Colonic mucosa (tissue), 4 donors: ENCODE measurements at places on chromosomes 6 and 20. TPM values are rescaled to one million over a fixed set of nuclear protein-coding genes. Genes with fewer than 3 reads are reported as not detected.
A peak's percentile ranks its signal among the peaks of the same experiment; 100 is the strongest.

DNA sequence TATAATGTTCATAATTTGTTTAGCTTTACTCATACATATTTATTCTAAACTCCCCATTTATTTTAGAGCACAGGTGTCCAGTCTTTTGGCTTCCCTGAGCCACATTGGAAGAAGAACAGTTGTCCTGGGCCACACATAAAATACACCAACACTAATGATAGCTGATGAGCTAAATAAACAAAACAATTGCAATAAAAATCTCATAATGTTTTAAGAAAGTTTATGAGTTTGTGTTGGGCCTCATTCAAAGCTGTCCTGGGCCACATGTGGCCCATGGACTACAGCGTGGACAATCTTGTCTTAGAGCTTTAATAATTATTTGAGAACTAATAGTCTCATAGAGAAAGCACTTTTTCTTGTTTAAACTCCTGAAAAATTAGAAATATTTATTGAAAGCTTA lies 131.3 kb downstream of the MYO6 start:
- no peaks in the 10 kb centered on the region for H3K27me3 ChIP-seq
- H3K4me1 ChIP-seq = no peaks in the 10 kb centered on the region
- DNase-seq = no peak
- H3K36me3 ChIP-seq = no peaks in the 10 kb centered on the region

DNA sequence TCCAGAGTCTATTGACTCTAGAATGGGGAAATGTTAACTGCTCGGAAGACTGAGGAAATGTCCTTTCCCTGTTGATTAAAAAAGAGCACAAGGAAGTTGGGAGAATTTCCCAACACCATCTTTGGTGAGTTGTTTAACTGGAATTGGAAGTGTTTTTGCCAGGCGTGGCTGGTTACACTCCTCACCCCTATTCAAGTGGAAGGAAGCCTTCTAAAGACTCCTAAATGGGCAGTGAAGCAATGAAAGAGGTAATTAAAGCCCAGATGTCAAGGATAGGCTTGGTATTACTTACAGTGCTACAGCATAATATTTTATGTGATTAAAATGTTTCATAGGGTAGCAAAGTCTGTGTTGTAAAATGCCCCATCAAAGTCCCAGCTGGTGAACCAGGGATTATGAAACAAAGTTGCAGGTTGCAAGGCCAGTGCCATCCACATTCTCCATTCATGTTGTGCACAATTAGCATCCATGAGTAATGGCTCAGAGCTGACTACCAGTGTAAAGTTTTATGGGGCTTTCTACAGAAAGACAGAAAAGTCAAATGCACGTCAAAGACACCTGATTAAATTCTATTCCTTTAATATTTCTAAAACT lies 52.6 kb downstream of the BTBD3 start:
- H3K27ac ChIP-seq = no peak overlapping the region
- H3K27me3 ChIP-seq = no peaks in the 10 kb centered on the region
- no peaks in the 10 kb centered on the region for H3K36me3 ChIP-seq
- H3K4me3 ChIP-seq = no peak overlapping the region

DNA sequence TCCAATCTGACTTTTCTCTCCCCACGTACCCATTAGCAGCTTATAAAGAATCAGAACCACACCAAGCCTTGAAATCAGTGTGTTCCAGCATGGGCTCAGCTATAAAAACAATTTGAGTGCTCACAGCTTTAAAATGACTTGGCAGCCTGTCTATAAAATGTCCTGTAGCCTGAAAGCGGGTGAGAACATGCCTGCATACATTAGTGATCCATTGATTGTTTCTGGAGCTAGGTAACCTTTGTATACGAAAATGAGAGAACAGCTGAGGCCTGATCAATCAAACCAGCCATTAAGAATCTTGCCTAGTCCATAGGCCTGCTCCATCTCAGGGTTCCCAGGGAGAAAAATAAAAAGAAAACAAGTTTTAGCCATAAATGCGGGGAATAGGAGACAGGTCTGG lies 245.8 kb upstream of the SULF2 start:
- no peak for DNase-seq
- H3K4me1 ChIP-seq = no peaks in the 10 kb centered on the region
- H3K27me3 ChIP-seq = no peaks in the 10 kb centered on the region
- H3K27ac ChIP-seq = no peak overlapping the region

GRCh38 chr6:163301726-163302635 lies 112.5 kb upstream of the QKI start:
- H3K36me3 ChIP-seq = no peaks in the 10 kb centered on the region
- no peaks in the 10 kb centered on the region for H3K4me1 ChIP-seq
- no peak for DNase-seq
- no peak overlapping the region for H3K4me3 ChIP-seq
- H3K27ac ChIP-seq = no peak overlapping the region

DNA sequence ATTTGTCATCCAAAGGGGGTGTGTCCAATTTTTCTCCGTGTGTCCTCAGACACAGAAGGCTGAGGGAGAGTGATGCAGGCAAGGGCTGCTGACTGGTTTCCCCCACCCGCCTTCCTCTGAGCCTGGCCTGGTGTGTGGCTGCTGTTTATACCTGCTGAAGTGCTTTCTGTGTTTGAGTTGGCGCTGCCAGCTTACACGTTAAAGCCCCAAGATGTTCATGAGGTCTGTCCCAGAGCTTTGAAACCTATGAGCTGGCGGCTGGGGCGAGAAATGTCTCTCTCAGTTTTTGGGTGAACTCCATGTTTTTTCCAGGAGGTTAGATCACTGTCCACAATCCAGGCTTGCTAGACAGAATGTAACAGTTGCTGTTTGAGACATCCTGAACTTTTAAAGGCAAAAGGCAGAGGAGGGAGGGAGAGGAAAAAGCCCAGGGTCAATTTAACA lies 69.0 kb upstream of the CCN2 start:
- H3K27ac ChIP-seq = peak overlapping the region; percentile 12
- no peaks in the 10 kb centered on the region for H3K4me1 ChIP-seq
- H3K36me3 ChIP-seq = no peaks in the 10 kb centered on the region

GRCh38 chr6:24910961-24911725 lies 24.6 kb downstream of the RIPOR2 start:
- H3K4me1 ChIP-seq = no peaks in the 10 kb centered on the region
- H3K27ac ChIP-seq = no peak overlapping the region
- DNase-seq = no peak
- peaks cover 12% of the 10 kb centered on the region for H3K27me3 ChIP-seq
- H3K36me3 ChIP-seq = no peaks in the 10 kb centered on the region

DNA sequence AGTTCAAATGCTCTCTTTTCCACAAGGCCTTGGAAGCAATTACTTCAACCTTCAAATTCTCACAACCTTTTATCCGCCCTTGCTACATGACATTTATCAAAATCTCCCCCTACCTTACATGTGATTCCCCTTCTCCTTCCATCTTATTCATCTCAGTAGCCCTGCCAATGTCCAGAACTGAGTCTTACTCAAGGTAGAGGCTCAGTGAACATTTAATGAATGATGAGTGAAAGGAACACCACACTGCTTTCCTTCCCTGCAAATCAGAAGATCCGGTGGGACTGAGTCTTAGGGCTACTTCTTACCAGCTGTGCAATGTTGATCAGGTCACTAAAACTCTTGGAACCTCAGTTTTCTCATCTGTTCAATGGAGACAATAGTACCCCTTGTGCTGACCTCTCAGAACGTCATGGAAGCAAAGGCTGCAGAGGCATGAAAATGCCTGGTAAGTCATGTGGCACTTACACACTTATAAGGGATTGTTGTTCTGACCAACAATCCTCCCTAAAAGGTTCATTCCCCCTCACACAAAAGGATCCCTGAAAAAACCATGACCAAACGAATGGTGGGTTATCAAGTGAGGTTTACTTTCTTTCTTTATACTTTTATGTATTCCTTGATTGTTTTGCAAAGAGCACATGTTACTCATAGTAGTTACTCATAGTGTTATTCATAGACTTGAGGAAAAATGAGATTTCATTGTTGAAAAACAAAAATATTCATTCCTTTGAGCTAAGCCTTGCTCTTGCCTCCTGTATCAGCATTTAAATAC lies 6.5 kb downstream of the MDGA1 start:
- no peak overlapping the region for H3K4me3 ChIP-seq
- H3K27me3 ChIP-seq = peaks cover 22% of the 10 kb centered on the region
- peaks cover under 1% of the 10 kb centered on the region for H3K4me1 ChIP-seq
- no peak overlapping the region for H3K27ac ChIP-seq

DNA sequence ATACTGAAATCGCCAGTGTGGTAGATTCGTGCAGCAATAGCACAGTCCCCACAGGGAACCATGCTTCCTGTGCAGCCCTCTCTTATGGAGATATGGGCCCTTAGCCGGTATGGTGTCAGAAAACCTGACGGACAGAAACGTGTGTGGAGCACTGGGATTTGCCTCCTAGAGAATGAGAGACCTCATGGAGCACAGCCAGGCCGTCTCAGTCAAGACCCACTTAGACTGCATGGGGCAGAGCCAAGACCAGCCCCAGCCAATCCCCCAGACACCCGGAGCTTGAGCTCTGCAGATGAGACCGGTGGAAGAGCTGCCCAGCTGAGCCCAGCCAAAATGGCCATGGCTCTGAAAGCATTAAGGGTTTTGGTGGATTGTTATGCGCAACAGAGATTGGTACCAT lies 163.7 kb downstream of the DLL1 start:
- no peaks in the 10 kb centered on the region for H3K4me1 ChIP-seq
- no peak overlapping the region for H3K4me3 ChIP-seq
- no peak overlapping the region for H3K27ac ChIP-seq

DNA sequence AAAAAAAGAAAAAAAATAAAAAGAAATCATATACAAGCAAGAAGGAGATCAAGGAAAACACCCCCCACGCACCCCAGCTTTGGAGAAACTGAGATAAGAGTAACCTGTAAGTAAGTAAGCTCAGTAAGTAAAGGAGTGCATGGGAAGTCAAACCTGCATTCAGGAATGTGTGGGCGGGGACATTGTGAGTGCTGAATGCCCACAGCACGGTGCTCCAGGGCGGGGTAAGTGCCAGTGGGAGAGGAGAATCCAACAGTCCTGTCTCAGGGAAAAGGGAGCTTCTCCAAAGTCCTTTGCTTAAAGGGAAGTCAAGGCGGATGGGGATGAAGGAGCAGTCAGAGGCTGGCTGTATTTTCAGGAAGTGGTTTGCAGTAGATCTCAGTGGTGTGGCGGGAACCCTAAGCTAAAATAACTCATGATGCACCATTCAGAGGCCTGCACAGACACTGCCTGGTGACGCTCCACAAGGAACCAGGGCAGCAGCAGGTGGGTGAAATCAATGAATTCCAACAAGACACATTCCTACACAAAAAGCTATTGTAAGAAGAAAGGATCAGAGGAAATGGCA lies 368.0 kb downstream of the QKI start:
- H3K4me3 ChIP-seq = no peak overlapping the region
- no peak overlapping the region for H3K27ac ChIP-seq
- no peaks in the 10 kb centered on the region for H3K27me3 ChIP-seq

GRCh38 chr6:134287859-134288537 lies 29.9 kb downstream of the SGK1 start:
- no peaks in the 10 kb centered on the region for H3K4me1 ChIP-seq
- no peak for DNase-seq
- no peaks in the 10 kb centered on the region for H3K36me3 ChIP-seq
- H3K27me3 ChIP-seq = no peaks in the 10 kb centered on the region
- H3K4me3 ChIP-seq = no peak overlapping the region
- H3K27ac ChIP-seq = no peak overlapping the region

DNA sequence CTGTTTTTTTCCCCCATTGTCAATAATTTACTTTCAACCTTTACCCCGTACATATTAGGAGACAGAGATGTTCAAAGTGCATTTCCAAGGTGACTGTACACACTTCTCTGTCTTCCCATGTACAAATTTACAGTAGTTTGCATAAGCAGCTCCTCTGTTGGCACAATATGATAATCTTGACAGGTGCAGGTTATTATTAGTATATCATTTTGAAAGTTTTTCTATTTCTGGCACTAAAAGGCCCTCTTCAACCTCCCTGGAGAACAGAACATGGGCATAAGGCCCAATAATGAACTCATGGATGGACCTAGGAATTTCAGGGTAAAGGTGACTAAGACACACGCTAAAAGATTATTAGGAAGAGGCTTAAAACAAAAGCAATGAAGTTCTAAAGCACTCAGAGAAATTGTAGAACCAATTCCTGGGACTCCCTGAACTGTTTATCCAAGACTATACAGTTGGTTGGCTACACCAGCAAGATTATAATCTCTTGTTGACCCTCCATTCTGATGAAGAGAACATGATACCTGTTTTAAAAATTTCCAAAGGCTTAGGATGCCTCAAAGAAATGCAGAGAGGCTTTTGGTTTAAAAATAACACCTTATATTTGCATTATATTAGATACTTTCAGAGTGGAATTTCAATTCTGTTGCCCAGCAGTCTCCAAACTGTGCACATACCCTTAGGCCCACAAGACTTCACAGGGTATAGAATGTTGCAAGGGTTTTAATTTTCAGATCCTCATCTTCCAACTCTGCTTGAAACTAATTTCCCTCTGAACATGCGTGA lies 1.1 kb downstream of the AIG1 start:
- DNase-seq = no peak
- H3K27ac ChIP-seq = no peak overlapping the region
- H3K4me1 ChIP-seq = no peaks in the 10 kb centered on the region
- no peaks in the 10 kb centered on the region for H3K27me3 ChIP-seq

DNA sequence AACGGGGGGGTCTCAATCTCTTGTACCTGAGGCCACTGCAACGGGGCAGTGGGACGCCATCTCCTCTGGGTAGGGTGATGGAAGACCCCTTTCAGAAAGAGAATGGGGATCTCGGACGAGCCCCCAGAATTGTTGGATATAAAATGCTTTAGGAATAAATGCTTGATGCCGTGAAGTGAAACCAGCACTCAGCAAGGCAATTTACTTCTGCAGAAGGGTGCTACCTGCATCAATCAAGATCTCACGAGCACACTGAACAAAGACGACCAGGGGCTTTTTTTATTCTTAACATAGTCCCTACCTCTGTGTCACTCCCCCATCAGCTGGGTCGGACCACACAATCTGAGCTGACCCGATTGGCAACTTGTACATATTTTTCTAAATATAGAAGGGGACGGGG lies 203.6 kb upstream of the TBX18 start:
- no peak overlapping the region for H3K4me3 ChIP-seq
- H3K36me3 ChIP-seq = no peaks in the 10 kb centered on the region
- no peak for DNase-seq

DNA sequence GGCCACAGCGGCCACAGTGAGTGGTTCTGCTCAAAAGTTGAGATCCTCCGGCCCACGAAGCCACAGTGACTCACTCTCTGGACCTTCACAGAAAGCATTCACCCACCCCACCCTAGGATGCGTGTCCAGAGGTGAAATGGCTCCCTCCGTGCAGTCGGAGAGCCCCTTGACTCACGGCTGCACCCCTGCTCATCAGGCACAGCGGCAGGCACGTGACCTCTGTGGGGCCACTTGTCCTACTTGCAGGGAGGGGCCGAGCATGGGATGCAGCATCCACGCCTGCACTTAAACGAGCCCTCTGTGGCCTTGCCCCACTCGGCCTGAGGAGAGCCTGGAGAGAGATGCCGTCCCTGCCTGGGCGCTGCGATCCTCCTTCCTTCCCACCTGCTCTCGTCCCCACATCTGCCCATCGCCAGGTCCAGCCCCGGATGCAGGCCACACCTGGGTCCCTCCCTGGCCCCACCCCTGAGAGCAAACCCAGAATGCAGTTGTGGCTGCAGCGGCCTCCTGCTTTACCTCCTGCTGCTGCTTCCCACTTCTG lies 28.7 kb downstream of the NTSR1 start:
- no peak for DNase-seq
- H3K27ac ChIP-seq = no peak overlapping the region
- H3K4me1 ChIP-seq = no peaks in the 10 kb centered on the region
- no peaks in the 10 kb centered on the region for H3K36me3 ChIP-seq

- DNase-seq = no peak
- H3K27ac ChIP-seq = no peak overlapping the region
- no peak overlapping the region for H3K4me3 ChIP-seq
- H3K36me3 ChIP-seq = no peaks in the 10 kb centered on the region
- no peaks in the 10 kb centered on the region for H3K27me3 ChIP-seq
These were observed 377.5 kb upstream of the IRAK1BP1 start for GRCh38 chr6:78489874-78490273.

SRXN1 gene
- 25.3 TPM for total RNA-seq

KCNS1 gene
- 0.17 TPM for total RNA-seq

EFCAB8 gene
- total RNA-seq = 0.11 TPM

LY6G6D gene
- not detected for total RNA-seq

FAM110A gene
- 13.0 TPM for total RNA-seq
